ENCODE measurements at places on chromosomes 12 and 14.

GRCh38 chr12:19978193-19978592 lies 390.1 kb upstream of the PDE3A start:
- DNase-seq = no peak

GRCh38 chr14:21748869-21749303 lies 75.3 kb upstream of the OR4E1 start:
- no peak for DNase-seq

DNA sequence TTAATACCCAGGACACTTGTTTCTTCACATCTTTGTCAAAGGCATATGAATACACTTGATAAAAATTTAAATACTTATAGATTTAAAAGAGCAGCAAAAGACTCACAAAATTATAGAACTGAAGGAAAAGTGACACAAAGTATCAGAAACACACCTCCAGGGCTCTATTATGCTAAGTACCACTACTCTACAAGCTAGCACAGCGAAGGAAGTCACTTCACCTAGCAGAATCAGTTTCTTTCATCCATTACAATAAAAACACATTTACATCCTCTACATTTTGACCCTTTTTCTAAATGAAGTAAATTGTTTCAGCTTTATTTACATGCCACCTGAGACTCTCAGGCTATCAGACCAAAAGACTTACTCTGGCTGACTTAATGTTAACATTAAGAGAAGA lies 26.6 kb upstream of the PTPRB start:
- no peak for DNase-seq

DNA sequence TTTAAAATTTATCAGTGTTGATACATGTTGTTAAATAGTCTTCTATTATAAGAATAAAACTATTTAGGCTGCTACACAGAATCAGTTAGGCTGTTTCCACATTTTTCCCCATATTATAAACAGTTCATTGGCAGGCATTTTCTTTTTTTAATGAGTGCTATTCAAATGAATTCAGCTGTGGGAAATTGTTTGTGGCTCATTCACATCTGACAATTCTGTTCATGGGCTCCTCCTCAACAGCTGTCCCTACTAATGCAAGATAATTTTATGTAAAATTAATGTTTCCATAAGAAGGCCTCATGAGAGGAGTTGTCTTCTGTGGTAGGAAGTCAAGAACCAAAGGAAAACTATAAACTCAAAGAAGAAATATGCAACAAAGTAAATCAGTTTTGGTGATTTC lies 218.0 kb downstream of the PPFIA2 start:
- DNase-seq = no peak

DNA sequence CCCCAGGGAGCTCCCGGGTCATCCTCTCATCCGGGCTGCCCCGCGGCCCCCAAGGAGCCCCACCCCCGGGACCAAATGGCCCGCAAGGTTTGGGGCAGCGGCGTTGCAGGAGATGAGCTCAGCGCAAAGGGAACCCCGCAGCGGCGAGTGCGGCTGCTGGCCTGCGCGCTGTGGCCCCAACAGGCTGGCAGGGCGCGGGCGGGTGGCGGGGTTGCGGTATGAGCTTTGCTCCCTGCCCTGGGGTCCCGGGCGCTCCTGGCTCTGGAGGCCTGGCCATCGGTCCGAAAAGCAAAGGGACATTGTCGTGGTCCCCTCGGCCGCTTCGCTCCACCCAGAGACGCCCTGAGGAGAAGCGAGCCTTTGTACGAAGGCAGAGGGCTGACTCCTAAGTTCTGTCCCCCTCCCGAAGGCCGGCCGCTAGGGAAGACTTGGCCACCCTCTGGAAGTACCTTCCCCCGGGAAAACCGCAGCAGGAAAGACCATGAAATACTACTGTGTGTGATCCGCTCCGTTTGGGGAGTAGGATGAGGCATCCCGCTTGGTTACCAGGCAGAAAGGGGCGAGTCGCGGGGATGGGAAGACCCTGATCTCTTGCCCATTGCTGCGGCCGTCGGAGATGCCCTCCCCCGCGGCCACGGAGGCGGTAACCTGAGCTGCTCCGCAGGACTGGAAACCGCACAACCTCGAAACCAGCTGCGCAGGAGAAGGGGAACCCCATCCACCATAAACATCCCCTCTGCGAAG lies 620 bp upstream of the NID2 start:
- DNase-seq = no peak

DNA sequence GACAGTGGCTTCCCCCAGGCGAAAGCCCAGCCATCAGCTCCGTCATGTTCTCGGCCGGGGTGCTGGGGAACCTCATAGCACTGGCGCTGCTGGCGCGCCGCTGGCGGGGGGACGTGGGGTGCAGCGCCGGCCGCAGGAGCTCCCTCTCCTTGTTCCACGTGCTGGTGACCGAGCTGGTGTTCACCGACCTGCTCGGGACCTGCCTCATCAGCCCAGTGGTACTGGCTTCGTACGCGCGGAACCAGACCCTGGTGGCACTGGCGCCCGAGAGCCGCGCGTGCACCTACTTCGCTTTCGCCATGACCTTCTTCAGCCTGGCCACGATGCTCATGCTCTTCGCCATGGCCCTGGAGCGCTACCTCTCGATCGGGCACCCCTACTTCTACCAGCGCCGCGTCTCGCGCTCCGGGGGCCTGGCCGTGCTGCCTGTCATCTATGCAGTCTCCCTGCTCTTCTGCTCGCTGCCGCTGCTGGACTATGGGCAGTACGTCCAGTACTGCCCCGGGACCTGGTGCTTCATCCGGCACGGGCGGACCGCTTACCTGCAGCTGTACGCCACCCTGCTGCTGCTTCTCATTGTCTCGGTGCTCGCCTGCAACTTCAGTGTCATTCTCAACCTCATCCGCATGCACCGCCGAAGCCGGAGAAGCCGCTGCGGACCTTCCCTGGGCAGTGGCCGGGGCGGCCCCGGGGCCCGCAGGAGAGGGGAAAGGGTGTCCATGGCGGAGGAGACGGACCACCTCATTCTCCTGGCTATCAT lies 663 bp downstream of the PTGER2 start:
- DNase-seq = no peak

GRCh38 chr12:63319936-63320633 lies 169.1 kb upstream of the AVPR1A start:
- DNase-seq = no peak

GRCh38 chr12:101172316-101172715 lies 37.7 kb downstream of the SLC5A8 start:
- no peak for DNase-seq

DNA sequence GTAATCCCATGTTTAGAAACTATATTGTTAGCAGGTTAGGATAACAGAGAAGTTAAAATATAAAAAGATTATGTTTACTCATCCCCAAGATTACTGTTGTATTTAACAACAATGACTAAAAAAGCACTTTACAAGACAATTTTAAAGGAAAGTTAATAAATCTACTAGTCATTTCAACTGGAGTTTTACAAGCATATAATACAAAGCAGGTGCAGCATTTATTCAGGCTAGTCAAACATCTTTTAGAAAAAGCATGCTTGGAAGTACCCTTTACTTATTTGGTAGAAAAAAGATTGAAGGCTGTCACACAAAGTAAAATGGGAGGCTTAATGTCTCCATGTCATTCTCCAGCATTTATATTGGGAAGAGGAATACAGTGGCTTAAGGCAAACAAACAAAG lies 80.6 kb downstream of the HEATR5A start:
- DNase-seq = no peak

- DNase-seq = no peak
Observed at GRCh38 chr12:107571492-107571891, 114.1 kb upstream of the PWP1 start.

- no peak for DNase-seq
Observed at GRCh38 chr14:95260537-95261361, 59.0 kb downstream of the CLMN start.

- DNase-seq = no peak
Observed at GRCh38 chr14:101246894-101247841, 314.1 kb upstream of the DIO3 start.

GRCh38 chr12:18165422-18165871 lies 75.5 kb upstream of the RERGL start:
- DNase-seq = no peak

- DNase-seq = peak; percentile 38
Observed at GRCh38 chr12:1593174-1594005, 991 bp downstream of the FBXL14 start.

DNA sequence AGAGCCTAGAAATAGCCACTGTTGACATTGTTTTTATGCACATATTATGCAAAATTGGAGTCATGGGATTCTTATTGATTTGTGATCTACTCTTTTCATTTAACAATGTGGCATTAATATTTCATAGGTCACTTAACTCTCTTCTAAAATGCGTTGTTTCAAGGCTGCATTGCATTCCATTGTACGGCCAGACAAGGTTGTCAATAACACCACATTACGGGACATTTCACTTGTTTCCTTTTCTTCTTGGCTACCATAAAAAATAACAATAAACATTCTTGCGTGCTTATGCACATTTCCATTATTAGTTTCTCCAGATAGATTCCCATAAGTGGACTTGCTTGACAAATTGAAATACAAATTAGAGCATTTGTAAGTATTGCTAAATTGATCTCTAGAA lies 120.8 kb upstream of the TMCC3 start:
- DNase-seq = no peak

GRCh38 chr12:14417715-14418114 lies 52.2 kb downstream of the ATF7IP start:
- DNase-seq = peak; percentile 10

DNA sequence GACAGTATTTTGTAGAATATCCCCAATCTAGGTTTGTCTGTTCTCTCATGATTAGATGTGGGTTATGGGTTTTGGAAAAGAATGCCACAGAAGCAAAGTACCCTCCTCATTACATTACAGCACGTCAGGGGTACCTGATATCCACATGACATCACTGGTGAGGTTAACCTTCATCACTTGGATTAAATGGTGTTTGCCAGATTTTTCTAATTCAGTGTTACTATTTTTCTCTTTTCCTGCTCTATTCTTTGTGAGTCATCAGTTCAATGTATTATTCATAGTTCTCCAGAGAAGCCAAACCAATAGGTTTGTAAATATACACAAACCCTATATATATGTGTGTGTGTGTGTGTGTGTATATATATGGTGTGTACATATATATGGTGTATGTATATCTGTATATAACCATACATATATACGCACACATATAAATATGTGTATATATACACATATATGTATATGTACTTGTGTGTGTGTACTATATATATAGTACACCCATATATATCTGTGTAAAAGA lies 131.4 kb downstream of the LMNTD1 start:
- no peak for DNase-seq

GRCh38 chr14:44163946-44164345 lies 343.1 kb downstream of the FSCB start:
- DNase-seq = no peak

DNA sequence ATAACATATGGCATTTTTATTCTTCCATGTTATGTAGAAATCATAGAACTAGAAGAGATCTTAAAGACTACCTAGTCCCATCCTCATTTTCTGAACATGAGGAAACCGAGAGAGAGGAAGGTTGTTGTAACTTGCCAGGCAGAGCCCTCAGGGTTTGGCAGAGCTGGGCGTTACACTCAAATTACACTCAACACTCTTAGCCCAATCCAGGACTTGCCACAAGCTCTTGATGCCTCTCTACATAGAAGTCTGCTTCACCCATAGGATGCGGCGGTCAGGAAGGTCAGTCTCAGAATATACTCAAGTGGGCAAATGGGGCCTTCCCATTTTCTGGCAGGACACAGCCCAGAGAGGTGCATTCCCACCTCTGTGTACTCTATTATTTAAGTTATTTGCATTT lies 208.1 kb downstream of the ZFP36L1 start:
- no peak for DNase-seq

GRCh38 chr14:51845811-51846210 lies 14.6 kb upstream of the GNG2 start:
- no peak for DNase-seq

- DNase-seq = no peak
Observed at GRCh38 chr14:41167040-41167439, 439.6 kb upstream of the LRFN5 start.

- DNase-seq = no peak
Observed at GRCh38 chr12:110058875-110059615, 10.7 kb upstream of the C12orf76 start.

GRCh38 chr14:69630360-69630759 lies 19.0 kb downstream of the SUSD6 start:
- no peak for DNase-seq

- DNase-seq = no peak
Observed at GRCh38 chr14:52919971-52920370, 30.9 kb downstream of the FERMT2 start.

DNA sequence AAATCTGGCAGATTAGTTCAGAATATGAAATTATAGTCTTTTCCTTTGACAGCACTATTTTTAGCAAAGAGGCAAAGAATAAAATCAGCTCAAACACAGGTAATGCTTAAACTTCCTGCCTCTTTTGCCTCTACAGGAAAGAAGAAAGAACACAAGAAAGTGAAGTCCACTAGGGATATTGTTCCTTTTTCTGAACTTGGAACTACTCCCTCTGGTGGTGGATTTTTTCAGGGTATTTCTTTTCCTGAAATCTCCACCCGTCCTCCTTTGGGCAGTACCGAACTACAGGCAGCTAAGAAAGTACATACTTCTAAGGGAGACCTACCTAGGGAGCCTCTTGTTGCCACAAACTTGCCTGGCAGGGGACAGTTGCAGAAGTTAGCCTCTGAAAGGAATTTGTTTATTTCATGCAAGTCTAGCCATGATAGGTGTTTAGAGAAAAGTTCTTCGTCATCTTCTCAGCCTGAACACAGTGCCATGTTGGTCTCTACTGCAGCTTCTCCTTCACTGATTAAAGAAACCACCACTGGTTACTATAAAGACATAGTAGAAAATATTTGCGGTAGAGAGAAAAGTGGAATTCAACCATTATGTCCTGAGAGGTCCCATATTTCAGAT lies 17.4 kb downstream of the TMPO start:
- no peak for DNase-seq

DNA sequence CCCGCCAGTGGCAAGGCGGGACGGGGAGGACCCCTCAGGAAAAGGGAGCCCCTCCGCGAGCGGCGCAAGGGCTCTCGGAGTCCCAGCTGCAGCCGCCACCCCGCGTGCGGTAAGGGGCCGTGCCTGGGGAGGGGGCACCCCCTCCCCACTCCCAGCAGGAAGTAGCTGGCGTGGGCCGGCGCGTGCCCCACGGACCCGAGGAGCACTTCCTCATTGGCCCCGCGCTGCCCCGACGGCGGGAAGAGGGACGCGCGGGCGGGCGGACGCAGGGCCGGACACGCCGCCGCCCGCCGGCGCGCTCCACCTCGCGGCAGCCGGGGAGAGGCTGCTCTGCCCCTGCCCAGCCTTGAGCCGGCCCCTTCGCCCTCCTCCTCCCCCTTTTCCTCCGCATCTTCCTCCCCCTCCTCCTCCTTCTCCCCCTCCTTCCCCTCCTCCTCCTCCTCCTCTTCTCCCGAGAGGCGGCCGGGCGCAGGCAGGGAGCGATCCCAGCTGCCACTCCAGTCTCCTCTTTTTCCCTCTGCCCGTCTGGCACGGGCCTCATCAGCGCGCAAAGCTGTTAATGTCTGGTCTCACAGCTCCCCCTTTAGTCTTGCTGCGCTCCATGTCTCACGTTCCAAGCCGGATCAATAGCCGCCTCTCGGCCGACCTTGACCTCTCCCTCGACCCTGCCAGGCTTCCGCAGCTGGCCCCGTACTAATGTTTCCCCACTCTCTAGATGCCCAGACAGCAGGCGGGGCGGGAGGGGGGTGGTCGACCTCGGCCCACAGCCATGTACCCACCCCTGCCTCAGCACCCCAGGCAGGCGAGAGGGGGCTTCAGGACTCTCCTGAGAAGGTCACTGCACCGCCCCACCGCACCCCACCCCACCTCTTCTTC lies 2.6 kb upstream of the BCL11B start:
- peak; percentile 83 for DNase-seq
